Tibial nerve (tissue), 4 donors: ENCODE measurements at places on chromosomes 7 and 10.

- no peak for DNase-seq
Measured at GRCh38 chr10:97416565-97416964, 9.4 kb upstream of the PGAM1 start.

DNA sequence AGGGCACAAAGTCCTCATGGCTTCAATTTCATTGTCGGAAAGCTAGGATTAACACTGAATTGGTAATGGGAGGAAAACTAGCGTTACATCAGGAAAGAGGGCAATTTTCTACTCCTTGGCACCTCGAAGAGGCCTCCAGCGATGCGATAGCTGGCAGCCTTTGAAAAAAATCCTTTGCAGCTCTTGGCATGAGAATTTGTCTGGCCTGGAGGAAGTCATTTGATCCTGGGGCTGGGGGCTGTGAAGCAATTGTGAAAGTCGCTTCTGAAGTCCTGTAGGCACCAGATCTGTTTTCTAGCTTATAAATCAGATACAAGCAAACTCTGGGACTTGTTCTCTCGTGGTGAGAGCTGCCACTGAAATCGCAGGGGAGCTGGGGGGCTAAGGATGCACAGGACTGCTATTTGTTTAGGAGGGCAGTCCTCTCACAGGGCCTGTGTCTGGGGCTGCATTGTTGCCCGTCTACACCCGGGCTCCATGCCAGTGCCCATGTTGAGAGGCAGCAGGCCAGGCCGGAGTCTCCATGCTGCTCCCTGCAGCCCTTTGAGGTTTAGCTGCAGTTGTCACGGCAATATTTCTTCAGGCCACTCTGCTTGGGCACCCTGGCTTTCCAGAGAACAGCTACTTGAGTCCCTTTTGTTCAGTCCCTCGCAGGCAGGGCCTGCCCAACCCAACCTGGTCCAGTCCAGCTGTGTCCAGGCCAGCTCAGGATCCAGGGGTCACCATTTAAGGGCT lies 206.8 kb upstream of the LYZL1 start:
- DNase-seq, result no peak

- no peak for DNase-seq
Measured at GRCh38 chr7:95501261-95501832, 15.6 kb downstream of the ASB4 start.

GRCh38 chr7:95596198-95597063 lies at the start of gene PDK4:
Gene PDK4, minus strand, starts transcription at chr7:95596516. Its CDS starts 223 bp downstream, at chr7:95596293.
- peak; percentile 98 for DNase-seq

- DNase-seq, result no peak
Measured at GRCh38 chr7:150745876-150746275, 8.7 kb downstream of the GIMAP5 start.

DNA sequence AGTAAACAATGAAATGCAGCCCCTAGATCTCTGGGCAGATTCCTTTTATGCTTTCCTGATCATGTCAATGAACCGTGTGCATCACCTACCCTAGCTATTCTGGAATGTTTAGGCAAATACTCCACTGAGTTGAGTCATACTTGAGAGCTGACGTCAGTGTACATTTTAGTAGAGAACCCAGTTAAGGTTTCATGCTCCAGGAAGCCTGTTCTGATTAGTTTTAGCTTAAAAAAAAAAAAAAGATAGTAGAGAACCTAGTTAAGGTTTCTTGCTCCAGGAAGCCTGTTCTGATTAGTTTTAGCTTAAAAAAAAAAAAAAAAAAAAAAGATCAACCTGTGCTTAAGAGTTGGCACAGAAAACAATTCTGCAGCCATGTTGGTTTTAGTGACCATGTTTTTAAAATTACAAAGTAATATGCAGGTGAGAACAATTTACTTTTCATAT lies 3.7 kb upstream of the MCU start:
- no peak for DNase-seq

- DNase-seq, result no peak
Measured at GRCh38 chr7:47837826-47838225, 110.4 kb downstream of the PKD1L1 start.
